ENCODE measurements at places on chromosomes 6 and 20.

DNA sequence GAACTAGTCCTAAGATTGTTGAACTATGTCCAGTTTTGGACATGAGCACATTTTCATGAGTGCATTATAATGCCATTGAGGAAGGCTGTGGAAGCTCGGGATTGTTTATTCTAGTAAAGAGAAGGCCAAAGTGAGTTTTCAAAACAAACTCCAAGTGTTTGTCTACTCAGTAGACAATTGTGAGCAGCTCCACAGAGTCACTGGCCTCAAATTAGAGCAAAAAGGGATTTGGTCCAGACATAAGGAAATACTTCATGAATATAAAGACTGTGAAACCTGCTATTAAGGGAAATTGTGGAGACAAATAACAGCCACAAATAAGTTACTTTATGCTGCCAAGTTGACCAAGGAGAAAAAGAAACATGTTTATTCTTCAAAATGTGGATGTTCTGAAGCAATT is 42.6 kb upstream of the PREP start:
- DNase-seq = no peak

GRCh38 chr20:61086031-61086430 is 166.0 kb upstream of the CDH4 start:
- DNase-seq = no peak

- DNase-seq = peak; percentile 79
Observed at GRCh38 chr6:159981403-159982245, 12.7 kb downstream of the IGF2R start.

GRCh38 chr6:101806241-101806640 is 412.7 kb downstream of the GRIK2 start:
- DNase-seq = peak; percentile 89

- no peak for DNase-seq
Observed at GRCh38 chr20:10419550-10420133, 14.4 kb downstream of the MKKS start.

DNA sequence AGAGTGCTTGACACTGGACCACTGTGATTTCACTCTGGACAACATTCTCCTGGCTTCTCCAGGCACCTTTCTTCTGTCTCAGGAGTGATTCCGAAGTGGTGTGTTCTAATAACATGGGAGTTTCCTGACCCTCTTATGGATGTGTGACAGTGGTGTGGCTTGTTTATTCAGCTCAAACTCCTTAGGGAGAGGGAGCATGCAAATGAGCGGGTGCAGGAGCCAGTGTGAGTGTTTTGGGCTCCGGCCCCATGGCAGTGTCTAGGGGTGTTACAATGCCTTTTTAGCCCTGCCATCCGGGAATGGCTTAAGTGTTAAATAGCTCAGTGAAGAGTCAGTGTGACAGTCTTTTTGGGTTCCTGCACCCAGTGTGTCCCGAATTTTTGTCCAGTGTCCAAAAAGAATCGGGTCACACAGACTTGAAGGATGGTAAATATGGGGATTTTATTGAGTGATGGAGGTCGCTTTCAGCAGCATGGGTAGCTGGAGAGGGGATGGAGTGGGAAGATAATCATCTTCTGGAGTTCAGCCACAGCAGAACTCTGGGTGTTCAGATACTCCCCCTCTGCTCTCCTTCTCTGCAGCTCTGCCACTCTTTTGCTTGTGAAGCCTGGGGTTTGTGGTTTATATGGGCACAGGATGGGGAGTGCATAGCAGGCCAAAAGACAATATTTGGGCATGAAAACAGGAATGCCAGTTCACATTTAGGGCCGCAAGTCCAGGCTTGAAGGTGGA is 928.9 kb upstream of the CITED2 start:
- DNase-seq = no peak

DNA sequence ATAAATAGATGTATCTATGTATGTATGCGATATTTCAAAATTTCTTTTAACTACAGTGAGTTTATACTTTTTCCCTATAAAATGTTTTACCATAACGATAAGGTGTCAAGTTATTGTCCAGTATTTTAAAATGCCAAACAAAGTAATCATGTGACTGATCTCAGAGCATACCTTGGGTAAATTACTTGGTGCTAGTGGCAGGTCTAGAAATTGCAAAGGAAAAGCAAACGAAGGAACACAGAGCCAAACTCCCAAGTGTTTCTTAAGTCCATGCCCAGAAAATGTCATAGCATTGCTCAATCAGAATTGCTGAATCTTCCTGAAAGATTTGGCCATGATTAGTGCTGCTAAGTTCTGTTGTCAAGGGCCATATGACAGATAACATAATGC is 77.5 kb downstream of the CAP2 start:
- DNase-seq = peak; percentile 85

DNA sequence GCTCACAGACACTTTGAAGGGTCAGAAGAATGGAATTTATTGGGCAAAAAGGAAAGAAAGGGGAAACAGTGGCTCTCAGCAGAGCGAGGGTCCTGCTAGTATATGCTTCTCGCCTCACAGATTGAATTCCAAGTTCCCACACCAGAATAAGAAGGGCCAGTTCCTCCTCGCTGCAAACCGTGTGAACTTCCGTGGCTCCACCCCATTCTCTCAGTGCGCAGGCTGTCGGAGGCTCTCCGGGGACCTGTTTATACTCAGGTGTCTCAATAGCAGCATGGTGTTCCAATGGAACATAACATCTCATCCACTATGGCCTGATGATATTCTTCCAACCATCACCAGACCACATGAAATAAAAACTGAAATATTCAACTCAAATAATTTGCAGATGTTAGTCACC is 4.6 kb downstream of the SAMD3 start:
- DNase-seq = no peak

- DNase-seq = no peak
Observed at GRCh38 chr6:47464052-47464451, 13.5 kb upstream of the CD2AP start.

DNA sequence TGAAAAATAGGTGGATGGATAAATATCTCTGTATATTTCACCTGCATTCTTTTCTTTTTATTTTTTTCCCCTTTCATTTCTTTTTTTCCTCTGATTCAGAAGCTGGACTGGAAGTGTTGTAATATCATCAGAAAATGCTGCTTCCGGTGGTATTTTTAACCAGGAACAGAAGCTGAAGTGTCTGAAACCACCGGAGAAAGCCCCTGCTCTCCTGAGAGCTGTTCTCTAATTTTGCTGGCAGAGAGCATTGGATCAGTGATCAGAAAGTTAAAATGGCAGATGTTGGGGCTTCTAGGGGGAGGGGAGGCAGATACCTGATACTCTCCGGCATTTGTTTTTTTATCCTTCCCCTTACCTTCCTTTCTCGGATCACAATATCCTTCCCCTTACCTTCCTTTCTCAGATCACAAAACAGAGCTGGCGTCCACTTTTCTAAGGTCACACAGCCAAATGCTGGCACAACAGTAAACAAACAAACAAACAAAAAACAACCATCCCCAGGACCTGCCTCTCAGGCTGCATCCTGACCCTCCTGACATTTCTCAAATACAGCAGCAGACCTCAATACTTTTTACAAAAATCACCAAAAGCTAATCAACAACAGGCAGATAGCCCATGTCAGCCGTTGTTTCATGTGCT is 143.2 kb upstream of the ZNF217 start:
- peak; percentile 24 for DNase-seq

DNA sequence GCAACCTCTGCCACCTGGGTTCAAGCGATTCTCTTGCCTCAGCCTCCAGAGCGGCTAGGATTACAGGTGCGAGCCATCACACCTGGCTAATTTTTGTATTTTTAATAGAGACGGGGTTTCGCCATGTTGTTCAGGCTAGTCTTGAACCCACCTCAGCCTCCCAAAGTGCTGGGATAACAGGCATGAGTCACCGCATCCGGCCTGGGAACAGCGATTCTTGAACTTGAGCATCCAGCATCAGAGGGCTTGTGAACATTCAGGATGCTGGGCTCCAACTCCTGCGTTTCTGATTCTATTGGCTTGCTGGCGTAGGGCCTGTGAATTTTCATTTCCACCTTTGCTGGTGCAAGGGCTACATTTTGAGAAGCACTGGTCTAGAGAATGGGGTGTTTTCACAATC is 24.5 kb upstream of the PIM1 start:
- no peak for DNase-seq

DNA sequence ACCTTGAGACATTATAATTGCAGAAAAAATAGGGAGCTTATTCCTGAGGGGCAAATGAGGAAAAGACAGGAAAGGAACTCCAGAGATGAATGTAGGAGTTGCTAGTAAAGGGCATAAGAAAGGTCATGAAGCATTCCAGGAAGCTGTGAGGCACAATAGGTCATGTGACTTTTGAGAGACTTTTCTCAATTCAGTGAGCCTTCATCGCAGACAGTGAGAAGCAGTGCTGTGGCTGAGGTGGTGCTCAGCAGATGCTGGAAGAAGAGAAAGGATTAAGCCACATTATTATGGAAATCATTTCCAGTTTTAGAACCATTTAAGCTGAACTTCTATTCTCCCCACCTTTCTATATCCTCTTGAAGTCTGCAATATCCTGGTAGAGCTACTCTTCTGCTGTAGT is 4.1 kb downstream of the SPTLC3 start:
- DNase-seq = no peak

DNA sequence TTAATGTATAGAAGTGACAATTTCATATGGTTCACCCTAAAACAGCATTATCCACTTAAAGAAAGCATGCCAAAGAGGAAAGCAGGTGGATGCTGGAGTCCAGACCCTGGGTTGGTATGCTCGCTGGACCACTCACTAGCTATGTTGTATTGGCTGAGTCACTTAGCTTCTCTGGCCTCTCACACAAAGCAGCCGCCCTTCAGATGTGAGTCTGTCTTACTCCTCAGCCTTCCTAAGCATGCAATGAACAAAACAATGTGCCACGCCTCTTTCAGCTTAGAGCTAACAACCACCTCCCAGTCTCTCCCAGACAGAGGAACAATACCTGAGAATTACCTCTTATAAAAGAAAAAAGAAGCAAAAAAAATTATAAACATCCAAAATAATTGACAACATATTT is 29.4 kb downstream of the SIM1 start:
- no peak for DNase-seq

GRCh38 chr6:18214003-18214402 is 50.3 kb downstream of the DEK start:
- no peak for DNase-seq

GRCh38 chr6:32885698-32886286 is 31.8 kb downstream of the PSMB9 start:
- peak; percentile 87 for DNase-seq

DNA sequence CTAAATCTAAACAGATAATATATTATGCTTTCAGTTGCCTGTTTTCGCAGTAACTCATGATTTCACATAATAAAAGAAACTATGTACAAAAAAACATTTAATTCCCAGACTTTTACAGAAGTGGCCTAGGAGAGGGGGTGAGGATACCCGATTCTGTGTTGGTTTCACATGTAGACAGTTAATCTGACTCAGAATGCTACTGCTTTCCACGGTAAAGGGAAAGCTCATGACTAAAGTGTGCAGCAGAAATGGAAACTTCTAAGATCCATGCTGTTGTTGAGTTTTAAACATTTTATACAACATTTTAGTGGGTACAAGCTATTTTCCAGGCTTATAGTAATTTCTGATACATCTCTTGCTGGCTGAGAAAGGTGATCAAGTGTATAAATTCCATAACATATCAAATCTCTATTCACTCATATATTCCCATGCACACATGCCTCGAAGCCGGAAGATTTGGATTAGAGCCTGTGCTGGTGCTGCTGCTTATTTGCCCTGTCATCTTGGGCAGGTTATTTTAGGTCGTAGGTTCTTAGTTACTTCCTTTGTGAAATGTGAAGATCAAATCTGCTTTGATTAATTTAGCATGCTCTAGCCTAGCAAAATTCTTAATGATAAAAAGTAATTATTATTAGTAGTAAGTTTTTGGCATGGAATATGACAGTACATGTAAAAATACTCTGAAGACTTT is 896.7 kb upstream of the MAP3K7 start:
- DNase-seq = no peak

GRCh38 chr6:34919651-34920050 is 30.6 kb downstream of the ANKS1A start:
- DNase-seq = peak; percentile 43

DNA sequence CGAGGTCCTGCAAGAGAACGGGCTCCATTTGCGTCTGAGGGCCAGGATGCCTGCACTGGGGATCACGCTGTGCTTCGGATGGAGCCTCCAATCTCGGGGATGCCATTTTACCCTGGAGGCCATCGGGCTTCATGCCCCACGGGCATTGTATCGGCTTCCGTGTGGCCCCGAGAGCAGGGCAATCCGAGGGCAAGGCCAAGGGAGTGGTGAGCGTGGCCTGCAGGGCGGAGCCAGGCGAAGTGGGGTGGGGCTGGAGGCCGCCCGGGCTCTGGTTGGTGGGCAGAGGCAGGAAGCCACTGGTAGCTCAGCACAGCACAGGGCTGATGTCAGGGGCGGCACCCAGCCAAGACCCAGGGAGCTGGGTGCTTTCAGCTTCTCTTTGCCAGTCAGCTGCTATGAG is 57.5 kb upstream of the BHLHE23 start:
- DNase-seq = no peak

DNA sequence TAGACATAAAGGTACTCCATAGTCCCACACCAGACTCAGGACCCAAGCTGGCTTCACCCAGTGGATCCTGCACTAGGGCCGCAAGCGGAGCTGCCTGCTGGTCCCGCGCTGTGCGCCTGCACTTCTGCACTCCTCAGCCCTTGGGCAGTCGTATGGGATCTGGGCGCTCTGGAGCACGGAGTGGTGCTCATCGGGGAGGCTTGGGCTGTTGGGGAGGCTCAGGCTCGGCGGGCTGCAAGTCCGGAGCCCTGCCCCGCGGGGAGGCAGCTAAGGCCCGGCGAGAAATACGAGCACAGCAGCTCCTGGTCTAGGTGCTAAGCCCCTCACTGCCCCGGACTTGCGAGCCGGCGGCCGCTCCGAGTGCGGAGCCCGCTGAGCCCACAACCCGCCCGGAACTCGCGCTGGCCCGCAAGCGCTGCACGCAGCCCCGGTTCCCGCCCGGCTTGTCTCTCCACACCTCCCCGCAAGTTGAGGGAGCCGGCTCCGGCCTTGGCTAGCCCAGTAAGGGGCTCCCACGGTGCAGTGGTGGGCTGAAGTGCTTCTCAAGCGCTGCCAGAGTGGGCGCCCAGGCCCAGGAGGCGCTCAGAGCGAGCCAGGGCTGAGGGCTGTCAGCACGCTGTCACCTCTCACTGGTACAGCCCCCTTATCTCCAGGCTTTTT is 33.4 kb upstream of the GCNT2 start:
- DNase-seq = no peak

GRCh38 chr6:132961122-132961521 is 146.8 kb downstream of the RPS12 start:
- DNase-seq = peak; percentile 49

GRCh38 chr20:17992224-17992637 is 23.4 kb downstream of the MGME1 start:
- no peak for DNase-seq

GRCh38 chr6:122791310-122791679 is 2.2 kb downstream of the SMPDL3A start:
- DNase-seq = no peak

Data from fibroblast of the aortic adventitia (primary cell).